ENCODE measurements at places on chromosomes 2 and 18.

GRCh38 chr2:10307561-10308156 is 5.0 kb downstream of the HPCAL1 start:
- DNase-seq, result no peak

DNA sequence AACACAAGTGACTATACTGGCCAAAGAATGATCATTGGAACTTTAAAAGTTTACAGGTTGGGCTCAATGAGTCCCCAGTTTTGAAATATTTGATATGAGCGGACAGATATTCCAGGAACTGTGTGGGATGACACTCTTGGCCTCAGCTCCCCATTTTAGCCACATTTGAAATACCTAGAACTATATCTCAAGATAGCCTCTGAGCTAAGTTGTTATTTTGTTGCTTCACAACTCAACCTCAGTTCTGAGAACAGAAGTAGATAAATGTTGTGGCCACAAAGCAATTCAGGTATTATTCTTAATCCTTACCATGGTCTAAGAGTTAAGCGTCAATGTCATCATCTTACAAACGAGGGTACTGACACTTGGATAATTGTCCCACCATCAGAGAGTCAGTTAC is 172.2 kb upstream of the SETBP1 start:
- no peak for DNase-seq

- DNase-seq, result no peak
These were observed 1104.2 kb downstream of the BCL11A start for GRCh38 chr2:59449274-59449673.

- no peak for DNase-seq
These were observed 31.0 kb upstream of the SNTG2 start for GRCh38 chr2:919672-920071.

GRCh38 chr2:17864676-17865075 is 13.8 kb upstream of the KCNS3 start:
- DNase-seq, result no peak

DNA sequence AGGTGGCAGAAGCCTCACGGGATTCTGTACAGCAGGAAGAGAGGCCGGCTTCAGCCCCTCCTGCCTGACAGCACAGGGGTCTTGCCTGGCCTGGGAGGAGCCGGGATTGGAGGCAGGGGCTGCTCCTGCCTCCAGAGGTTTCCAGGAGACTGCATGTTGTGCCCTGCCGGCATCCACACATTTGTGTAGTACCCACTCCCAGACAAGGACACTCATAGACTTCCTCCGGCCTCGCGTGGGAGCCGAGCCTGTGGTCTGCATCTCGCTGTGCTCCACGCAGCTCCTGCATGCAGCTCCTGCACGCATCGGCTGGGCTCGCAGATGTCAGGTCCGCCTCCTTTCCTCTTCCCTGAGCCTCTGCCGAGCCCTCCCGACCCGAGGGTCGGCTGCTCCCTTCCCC is 34.7 kb downstream of the TPO start:
- no peak for DNase-seq

- DNase-seq, result no peak
These were observed 247.1 kb upstream of the NT5C1B start for GRCh38 chr2:18836436-18836835.

GRCh38 chr18:44803019-44803650 is 122.4 kb downstream of the SETBP1 start:
- no peak for DNase-seq

DNA sequence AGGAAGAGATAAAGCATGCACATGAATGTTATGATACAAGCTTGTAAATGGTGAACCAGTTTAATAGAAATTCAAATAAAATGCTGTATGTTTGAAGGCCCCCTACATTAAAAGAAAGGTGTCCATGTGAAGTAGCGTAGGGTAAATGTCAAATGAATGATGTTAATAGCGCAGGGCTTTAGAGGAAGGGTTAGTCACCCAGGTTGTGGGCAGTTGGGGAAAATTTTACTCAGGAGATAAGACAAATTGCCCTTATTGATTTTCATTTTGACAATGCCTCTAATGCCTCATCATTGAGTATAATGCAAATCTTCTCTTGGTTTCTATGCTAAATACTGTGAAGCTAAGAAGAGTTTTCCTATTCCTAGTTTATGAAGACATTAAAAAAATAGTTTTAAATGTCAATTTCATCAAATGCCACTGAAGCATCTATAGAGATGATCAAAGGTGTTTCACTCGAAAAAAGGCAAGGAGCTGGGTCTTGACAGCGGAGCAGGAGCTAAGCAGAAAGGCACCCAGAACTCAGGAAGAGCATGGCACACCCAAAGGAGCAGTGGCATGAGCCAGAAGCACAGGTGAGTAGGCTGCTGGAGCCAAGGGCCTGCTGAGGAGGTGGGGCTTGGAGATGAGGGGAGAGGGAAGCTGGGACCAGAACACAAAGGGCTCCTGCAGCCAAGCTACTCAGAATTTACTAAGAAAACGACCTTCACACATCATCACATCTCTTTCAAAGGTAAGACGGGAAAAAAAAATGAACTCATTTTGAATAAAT is 129.3 kb upstream of the ACKR3 start:
- no peak for DNase-seq

DNA sequence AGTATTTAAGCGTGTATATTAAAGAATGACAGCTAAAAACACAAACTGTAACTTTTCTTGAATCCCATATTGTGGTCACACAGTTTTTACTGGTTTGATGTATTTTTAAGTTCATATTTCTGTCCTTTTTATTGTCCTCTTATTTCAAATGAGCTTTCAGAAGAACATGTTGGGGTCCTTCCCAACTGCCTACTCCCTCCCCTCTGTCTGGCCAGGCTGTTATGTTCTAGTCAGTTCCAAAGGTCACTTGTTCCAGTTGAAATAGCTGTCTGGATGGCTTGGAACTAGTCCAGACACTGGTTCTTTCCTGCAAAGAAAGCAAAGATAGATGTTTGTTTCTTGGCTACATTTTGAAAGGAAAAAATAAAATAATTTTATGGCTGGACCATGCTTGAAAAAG is 306.9 kb downstream of the GULP1 start:
- DNase-seq, result no peak

- DNase-seq, result no peak
These were observed 93.7 kb downstream of the TDRD15 start for GRCh38 chr2:21217442-21217841.

- DNase-seq, result peak; percentile 74
These were observed 60.5 kb downstream of the G6PC2 start for GRCh38 chr2:168961450-168962229.

DNA sequence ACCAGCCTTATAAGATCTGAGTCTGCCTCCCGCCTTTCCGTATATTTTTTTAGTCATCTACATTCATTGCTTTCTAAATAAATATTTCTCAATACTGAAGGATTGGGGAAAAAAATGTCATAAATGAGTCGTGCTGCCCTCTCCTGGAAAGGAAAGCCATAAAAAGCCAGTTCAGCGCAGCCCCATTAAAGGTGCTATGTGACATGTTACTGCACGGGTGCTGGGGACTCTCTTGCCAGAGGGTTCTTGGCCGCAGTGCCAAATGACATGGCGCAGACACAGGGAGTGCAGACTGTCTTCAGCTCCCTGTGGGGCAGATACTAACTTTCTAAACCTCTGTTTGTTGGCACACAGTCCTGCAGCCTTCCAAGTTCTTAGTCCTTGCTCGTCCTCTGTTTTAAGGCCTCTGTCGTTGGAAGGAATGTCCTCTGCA is 53.7 kb upstream of the MAP3K20 start:
- no peak for DNase-seq

GRCh38 chr2:26782876-26783704 is 2.8 kb upstream of the CENPA start:
- DNase-seq, result no peak

- DNase-seq, result peak; percentile 81
These were observed 70.4 kb downstream of the IL1R2 start for GRCh38 chr2:102061962-102062795.

GRCh38 chr2:160207271-160207670 is 7.2 kb upstream of the ITGB6 start:
- DNase-seq, result no peak

DNA sequence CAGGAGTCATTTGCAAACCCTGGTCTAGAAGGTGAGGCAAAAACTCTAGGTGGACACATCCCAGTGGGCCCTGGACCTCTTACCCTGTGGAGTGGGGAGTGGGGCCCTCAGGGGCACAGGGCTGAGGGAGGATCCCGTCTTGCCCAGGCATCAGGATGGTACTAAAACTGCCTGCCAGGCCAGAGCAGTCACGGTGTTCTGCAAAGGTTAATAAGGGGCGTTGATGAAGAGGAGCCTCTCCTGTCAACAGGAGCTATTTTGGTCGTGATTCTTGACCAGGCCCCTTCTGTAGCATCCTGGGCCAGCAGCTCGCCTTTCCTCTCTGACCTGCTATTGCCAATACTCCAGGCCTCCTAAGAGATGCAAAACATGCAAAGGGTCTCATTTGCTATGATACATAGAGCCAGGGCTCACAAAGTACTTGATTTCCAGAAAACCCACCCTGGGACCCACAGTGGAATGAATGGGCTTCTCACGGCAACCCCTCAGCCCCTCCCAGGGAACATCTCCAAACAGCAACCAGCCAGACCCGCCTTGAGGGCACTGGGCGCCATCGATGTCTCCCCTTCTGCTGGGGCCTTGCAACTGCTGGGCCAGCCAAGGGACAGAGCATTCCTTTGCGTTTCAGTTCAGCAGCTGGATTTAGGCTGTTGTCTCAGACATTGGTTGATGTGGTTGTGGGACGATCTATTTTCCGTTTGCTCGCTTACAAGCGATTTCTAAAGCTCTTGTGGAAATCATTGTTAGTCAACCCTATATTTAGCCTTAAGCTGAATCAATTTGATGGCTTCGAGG is 111.1 kb downstream of the PDCL3 start:
- DNase-seq, result no peak

GRCh38 chr2:238263204-238264071 is 23.6 kb upstream of the HES6 start:
- peak; percentile 74 for DNase-seq

DNA sequence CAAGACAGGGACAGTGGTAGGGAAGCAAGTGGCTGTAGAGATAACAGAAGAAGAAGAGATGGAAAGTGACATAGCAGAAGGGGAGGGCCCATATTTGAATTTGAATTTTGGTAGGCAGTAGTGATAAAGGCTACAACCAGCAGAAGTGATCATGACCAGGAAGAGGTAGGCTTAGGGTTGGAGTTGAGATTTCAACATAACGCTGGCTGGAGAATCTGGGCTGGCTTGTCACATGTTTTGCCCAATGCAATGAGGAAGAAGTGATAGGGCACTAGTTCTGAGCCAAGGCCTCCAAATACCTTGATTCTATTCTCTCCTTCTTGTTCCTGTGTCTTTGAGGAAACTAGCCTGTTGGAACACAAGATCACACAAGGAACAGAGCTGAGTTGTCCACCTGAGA is 69.4 kb downstream of the SCG2 start:
- no peak for DNase-seq

DNA sequence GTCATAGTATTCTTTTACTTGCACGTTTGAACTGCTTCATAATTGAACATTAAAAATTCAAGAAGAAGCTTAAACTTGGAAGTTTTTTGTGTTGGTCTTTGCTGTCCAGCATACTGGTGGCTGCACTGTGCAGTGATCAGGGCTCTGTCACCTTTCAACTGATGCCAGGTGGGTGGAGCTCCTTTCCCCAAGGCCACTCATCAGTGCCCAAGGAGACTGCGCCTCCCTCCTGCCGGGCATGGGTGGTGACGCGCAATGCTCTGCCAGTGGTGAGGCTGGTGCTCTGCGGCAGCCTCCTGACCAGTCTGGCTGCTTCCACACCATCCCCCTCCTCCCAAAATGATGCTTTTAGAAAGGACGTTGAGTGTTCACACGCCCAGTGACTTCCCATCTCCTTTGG is 16.0 kb upstream of the LDLRAD4 start:
- DNase-seq, result no peak

DNA sequence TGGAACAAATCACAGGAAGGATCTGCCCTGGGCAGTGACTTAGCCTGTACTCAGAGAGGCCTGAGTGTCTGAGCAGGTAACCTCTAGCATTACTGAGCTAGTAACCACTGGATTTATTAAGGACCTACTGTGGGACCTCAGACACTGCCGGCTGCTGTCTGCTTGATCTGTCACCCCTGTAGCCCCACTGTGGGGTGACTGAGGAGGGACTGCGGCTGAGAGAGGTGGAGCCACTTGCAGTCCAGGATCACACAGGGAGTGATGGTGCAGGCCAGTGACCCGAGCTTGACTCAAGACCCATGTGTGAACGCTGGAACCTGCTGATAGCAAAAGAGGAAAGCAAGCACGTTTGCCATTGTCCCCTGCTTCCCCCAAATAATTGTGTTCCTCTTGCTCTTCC is 15.6 kb downstream of the CHMP1B start:
- DNase-seq, result no peak

- DNase-seq, result no peak
These were observed 82.5 kb upstream of the XIRP2 start for GRCh38 chr2:166805753-166806152.

DNA sequence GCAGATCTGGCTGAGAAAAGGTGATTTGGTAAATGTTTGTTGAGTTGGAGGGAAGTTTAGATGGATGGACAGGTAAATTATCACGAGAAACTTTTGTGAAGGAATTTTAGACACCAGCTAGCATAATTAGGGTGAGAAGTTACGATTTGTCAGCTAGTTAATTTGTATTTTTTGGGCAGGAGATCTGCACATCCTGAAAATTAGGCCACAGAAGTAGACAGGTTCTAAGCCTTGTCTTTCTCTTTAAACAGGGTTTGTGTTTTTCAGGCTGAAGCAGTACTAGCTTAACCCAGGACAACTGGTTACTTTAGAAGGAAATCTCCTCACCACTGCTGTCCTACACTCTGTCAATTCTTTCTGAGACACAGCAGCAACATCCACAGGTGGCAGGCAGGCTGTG is 49.1 kb downstream of the DDX1 start:
- no peak for DNase-seq

DNA sequence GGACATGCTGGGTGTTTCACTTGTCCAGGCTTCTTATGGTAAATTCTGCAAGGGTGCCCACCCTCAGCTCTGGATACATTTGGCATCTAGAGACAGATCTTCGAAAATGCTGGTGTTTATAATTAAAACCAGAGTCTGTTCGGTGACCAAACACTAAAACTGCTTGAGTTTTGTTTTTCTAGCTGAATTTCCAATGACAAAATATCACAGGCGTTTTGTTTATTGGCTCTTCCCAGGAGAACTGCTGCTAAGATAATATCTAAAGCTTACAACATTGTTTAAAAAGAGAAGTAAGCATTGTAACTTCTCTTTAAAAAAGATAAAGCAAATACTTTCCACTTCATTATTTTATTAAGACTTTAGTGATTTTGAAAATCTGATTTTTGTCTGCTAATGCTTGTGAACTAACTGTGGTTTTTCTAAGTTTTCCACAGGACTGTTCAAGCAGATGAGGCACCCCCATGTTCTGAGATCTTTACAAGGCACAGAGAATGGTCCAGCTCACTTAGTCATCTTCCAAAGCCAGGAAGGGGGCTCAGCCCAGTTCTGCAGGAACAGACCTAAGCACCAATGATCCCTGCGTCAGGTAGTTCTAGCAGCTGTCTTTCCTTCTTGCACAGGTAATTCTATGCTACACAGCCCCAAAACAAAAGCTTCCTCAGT is 94.8 kb upstream of the LTBP1 start:
- DNase-seq, result no peak

All from activated CD4-positive, alpha-beta T cell treated with anti-CD3 and anti-CD28 coated beads, Interleukin-2, Interleukin-4, amounts not matched to agents 100 ng/mL and 50 ng/mL, durations not matched to agents 16 hours and 8 hours (primary cell).